Stimulated activated CD4-positive, alpha-beta T cell treated with anti-CD3 and anti-CD28 coated beads, TNF-alpha, amount 100 ng/mL, for 4 hours (primary cell): ENCODE measurements at places on chromosomes 11 and 22.

DNA sequence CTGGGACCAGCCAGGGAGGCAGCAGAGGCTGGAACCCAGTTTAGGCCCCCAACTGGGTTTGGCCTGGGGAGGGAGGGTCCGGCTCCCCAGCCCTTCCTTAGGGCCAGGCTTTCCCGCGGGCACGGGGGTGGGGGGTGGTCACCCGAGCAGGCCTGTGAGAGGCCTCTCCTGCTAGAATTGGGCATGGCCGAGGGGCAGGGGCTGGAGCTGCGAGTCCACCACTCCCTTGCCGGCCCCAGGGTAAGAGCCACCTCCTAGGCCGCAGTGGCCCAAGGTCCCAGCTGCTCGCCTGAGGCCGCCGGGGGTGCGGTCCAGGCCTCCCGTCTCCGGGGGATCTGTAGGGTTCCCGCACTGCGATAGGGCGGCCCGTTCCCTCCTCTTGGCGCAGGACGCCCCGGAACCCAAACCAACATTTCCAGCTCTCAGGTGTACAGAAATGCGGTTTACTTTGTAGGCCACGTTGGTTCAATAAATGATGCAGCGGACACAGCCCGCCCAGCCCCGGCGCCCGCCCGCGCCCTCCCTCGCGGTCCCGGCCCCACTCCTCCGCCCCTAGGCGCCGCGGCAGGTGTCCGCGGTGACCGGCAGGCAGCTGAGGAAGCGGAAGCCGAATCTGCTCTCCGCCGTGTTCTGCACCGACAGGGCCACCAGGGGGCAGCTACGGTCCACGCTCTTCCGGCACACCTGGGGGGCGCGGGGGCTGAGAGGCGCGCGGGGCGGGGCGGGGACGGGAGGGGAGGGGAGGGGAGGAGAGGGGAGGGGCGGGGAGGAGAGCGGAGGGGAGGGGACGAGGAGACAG lies 5.9 kb downstream of the LMNTD2 start:
- peak; percentile 69 for DNase-seq

GRCh38 chr11:70873736-70874412 lies 378.5 kb downstream of the SHANK2 start:
- no peak for DNase-seq

- DNase-seq, result no peak
Measured at GRCh38 chr11:86906198-86906597, 49.0 kb downstream of the FZD4 start.

GRCh38 chr22:16933291-16934282 lies 74.4 kb downstream of the GAB4 start:
- no peak for DNase-seq

DNA sequence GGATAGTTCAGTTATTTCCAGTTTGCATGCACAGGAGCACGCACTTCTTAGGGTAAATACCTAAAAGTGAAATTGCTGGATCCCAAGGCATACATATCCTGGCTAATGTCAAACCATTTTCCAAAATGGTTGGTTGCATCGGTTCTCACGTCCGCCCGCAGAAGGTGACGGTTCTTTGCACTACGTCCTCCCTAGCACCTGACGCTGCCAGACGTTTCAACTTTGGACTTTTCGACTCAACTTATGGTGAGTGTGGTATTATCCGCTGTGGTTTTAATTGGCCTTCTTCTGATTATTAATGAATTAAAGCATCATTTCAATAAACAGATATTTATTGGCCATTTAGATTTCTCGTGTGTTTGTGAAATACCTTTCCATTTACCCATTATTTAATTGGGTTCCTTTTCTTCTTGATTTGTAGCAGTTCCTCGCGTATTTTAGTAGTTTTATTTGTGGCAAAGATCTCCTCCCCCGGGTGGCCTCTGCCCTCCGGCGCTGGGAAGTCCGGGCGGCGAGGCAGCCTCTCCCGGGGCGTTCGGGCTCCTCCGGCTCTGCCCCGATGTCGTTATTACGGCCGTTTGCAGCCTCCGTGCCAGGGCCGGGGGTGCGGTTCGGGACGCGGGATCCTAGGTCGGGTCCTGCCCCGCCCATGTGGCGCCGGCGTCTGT lies at the start of gene JHY:
JHY (plus strand) TSS at position 571 of the 668 bp plus-strand sequence. CDS start 3,091 bp downstream, outside the sequence.
- DNase-seq, result no peak

DNA sequence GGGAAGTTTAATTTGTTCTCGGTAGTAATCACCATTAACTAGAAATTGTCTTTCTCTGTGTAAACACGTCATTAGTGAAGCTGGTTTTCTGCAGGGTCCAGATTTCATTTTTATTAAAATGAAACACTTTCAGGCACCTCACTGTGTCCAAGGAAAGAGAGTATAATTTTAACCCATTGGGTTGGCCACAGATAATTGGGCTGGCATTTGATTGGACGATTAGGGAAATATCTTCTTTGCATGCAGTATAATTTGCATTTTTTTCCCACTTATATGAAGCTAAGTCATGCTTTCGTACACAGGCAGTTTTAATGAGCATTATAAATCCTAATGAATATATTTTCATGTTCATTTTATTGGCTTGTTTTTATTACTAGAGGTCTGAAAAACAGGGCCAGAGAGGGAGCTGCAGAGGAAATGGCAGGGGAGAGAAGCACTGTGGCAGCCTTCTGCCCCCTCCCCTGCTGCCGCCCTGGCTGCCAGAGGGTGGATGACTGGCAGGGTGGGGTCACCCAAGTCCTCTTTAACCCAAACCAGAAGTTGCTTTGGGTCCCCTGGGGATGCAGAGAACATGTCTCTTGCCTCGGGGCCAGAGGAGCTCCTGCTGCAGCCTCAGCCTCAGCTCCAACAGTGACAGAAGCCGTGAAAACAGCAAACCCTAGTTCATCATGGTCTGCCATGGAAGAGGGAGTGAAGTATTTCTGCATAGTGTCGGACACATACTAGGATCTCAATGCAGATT lies 93.9 kb downstream of the PKNOX2 start:
- no peak for DNase-seq
